ENCODE measurements at places on chromosomes 11 and 22.

DNA sequence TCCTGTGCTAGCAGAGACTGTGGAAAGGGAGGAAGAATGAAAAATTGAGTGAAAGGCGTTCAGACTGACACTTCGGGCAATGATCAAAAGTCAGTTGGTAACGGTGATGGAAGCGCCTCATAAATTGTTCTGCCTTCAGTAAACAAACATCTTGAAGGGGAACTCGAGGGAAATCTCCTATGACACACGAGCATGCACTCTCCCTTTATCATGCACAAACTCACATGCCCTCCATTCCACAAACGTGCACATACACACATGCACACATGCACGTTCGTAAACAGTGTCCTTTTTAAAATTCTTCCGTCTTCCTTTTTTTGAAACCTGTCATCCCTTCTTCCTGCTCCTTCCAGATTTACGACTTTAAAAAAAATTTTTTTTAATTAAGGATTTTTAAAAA, 77.8 kb upstream of the TMEM45B start:
- no peak for DNase-seq

- no peak for DNase-seq
These were observed 28.4 kb downstream of the TRPC6 start for GRCh38 chr11:101555366-101555765.

DNA sequence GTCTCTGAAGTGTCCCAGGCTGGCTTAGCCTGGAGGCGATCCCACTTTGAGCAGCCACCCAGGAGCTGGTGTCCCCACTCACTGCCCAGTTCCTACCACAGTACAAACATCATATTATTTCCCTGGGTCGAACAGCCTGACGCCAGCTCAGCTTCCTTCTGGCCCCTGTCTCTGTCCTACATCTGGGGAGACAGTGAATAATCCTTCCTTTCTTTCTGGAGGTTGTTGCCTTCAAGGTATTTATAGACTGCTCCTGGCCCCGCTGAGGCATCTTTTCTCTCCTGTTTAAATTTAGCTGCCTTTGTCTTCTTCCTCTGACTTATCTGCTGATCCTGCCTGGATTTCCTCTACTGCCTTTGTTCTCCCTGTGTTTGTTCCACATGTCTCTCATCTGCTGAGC, 56.8 kb upstream of the LRRC55 start:
- DNase-seq = no peak

DNA sequence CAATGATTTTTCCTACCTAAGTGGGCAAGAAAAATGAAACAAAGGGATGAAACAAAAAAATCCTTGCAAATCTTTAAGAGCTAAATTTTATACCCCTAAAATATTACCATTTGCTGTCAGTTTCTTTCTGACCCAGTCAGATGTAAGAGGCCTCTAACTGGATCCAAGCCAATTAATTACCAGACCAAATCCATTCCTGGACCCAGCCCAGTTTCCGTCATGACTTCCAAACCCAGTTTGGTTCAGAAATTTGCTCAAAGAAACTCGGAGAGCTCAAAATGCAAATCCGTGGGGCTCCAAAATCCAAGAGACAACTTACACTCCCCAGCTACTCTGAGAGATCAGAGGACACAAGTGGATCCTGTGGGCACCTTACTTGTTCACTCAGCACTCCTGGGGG, 46.8 kb downstream of the TRIM44 start:
- no peak for DNase-seq

DNA sequence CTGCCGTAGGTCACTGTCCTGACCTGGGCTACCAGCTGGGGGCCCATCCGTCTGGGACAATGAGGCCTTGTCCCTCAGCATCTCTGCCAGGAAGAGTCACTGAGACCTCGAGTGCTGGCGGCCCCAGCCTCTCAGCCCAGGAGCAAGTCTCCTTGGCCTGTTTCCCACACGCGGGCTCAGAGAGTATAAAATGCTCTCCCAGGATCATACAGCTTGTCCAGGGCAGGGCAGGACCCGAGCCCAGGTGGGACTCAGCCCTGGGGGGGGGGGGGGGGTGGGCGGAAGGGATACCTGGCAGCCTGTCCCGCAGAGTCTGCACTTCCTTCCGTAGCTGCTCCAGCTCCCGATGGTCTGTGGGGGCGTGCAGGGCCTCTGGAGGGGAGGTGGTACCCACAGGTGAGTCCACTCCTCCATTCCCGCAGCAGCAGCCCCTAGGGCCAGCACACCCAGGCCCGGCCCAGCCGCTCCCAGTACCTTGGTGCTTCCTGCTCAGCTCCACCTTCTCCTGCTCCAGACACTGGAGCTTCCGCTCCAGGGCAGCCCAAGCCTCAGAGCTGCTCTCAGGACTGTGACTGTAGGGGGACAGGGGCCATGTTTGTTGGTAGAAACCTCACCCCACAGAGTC, 7.9 kb downstream of the CDC42BPG start:
- DNase-seq = no peak

Data from Kasumi-1 (cell line).